ENCODE measurements at places on chromosomes 1 and 21. TPM values are rescaled to one million over a fixed set of nuclear protein-coding genes. Genes with fewer than 3 reads are reported as not detected.

Gene LCE3D
- not detected for total RNA-seq

Gene ADAMTS5
- total RNA-seq: 3.2 TPM

- DNase-seq: no peak
- no peak overlapping the region for H3K4me3 ChIP-seq
- H3K36me3 ChIP-seq: no peaks in the 10 kb centered on the region
- no peaks in the 10 kb centered on the region for H3K4me1 ChIP-seq
- H3K27ac ChIP-seq: no peak overlapping the region
These were observed 2.3 kb upstream of the LCE3D start for GRCh38 chr1:152582647-152583046.

Gene CYP4A22
- total RNA-seq: not detected

Gene CHI3L2
- total RNA-seq: 50.3 TPM
